Stimulated activated CD4-positive, alpha-beta T cell treated with anti-CD3 and anti-CD28 coated beads, Interleukin-1b, Interleukin-23, amount 100 ng/mL, for 1 hour (primary cell): ENCODE measurements at places on chromosomes 5 and 9.

DNA sequence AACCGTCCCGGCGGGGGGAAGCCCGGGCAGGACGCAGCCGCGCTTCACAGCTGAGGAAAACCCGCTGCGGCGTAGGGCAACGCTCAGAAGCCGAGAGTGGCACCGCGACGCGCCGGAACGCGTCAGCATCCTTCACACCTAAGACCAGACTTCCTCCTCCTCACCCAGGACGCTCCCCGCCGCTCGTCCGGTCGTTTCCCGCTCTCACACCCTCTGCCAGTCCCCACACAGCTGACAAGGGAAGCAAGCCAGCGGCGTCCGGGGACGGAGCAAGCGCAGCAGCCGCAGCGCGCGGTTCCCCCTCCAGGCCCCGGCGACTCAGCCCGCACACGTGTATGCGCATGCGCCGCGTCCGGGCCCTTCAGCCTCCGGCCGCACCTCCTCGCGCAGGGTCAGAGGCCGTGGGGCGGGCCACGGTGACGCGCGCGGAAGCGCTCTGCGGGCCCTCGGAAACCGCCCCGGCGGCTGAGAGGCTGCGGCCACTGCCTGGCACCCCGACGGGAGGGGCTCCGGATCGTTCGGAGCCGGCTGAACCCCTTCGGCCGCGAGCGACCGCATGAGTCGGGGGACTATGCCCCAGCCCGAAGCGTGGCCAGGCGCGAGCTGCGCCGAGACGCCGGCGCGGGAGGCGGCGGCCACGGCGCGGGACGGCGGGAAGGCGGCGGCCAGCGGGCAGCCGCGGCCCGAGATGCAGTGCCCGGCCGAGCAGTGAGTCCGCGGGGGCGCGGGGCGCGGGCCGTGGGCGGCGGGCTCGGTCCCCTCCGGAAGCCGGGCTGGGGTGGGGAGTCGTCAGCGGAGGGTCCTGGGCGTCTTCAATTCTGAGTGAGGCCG is at the start of gene OTULIN:
TSS of gene OTULIN (plus strand) at position 449 of the 831 bp plus-strand sequence. CDS start at position 557, 108 bp downstream.
- DNase-seq = peak; percentile 41

DNA sequence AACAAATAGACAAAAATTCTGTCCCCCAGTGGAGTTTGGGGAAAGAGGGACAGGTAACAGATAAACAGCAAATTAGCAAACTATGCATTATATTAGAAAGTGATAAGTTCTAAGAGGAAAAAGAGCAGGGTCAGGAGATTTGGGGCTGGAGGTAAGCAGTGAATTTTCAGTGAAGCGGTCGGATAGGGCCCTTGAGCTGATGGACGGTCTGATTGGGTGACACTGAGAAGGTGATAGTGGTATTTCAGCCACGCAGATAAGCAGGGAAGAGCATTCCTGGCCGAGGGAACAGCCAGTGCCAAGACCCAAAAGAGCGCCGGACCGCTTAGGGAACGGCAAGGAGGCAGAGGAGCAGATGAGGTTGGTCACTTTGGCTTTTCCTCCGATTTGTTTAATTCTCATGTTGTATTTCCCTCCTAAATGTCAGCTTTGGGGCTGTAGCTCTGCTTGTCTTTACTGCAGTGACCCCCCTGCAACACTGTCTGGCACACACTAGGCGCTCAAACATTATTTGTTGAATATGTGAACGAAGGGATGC is 1.1 kb upstream of the PTPN3 start:
- no peak for DNase-seq

GRCh38 chr9:129888293-129889121 is 53.2 kb downstream of the USP20 start:
- peak; percentile 79 for DNase-seq

GRCh38 chr9:72623156-72623555 is 101.7 kb downstream of the TMC1 start:
- no peak for DNase-seq

DNA sequence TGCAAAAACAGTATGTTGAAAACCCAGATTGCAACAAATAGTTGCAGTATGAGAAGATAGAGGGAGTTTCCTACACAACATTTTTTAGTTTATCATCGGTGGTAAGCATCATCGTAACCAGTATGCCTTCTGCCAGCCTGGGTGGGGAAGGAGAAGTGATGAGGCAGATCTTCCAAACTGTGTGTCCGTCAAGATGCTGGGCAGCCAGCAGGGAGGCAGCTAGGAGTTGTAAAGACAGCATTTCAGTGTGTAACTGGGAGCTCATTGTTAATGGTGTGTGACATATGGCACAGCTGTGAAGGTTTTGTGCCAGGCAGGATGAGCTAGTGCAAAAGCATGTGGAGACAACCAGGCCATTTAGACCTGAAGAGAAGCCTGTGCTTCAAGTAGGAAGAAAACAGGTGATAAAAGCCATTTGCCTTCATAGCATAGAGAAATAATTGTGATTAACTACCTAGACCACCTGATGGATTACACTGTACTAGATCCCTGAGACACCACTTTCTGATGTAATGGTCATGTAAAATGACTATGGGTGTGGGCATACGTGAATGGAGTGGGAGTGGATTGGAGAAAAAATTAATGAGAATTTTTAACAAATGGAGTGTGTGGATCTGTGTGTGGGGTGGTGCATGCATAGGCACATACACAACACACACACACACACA is 347.0 kb upstream of the ADAMTSL1 start:
- DNase-seq = no peak

GRCh38 chr9:93458712-93459111 is 5.3 kb upstream of the FAM120AOS start:
- DNase-seq = no peak

GRCh38 chr5:78300464-78301045 is 6.1 kb upstream of the AP3B1 start:
- no peak for DNase-seq

DNA sequence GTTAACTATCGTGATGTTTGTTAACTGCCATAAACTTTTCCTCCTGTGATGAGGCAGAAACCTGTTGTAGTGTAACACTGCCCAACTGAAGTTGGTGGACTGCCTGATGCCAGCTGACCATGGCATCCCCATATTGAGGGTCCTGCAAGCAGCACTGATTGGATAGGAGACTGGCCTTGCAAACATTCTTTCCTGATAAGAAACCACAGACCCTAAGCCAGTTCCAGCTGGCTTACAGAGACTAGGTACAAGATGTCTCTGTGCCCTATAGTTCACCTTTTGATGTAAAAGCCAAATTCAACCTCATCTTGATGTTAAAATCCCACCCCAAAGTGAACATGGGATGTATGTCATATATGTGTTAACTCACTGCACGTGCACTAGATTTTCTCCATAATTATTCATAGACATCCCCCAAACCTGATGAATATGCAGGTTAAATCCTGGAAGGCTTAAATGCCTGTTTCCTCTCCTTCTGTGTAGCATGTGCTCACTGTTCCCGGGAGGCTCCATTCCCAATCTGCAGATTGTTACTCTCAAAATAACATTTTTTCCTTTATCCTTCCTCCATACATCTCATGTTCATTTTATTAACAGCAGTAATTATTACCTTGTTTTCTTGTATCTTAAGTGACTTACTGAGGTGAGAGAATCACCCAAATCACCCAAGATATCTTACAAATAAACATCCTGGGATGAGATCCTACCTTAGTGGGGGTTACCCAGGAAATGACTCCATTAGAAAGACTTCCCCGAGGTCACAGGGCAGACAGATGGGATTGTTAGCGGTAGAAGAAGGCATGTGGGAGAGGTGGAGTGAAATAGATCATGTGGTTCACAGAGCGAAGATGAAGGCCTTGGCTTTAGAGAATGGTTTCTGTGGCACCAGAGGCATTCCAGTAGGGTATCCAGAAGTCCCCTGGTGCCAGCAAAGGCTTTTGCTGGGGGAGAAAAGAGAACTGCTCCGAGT is 566.7 kb downstream of the CCDC171 start:
- DNase-seq = no peak

DNA sequence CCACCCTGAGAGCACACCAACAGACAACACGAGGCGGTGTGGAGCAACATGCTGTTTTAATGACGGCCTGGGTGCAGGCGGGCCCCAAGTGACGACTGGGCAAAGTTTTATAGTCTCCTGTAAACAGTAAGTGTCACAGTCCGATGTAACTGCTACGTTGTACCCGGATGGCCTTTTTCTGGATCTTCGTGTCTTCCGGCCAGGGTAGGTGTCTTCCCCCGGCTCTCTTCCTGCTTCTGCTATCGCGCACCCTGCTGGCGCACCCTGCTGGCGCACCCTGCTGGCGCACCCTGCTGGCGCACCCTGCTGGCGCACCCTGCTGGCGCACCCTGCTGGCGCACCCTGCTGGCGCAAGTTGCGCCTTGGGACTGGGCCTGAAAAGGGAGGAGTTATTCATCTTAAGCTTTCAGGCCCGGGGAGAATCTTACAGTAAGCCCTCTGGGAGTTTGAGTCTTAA is 143.0 kb upstream of the TARS1 start:
- DNase-seq = no peak

DNA sequence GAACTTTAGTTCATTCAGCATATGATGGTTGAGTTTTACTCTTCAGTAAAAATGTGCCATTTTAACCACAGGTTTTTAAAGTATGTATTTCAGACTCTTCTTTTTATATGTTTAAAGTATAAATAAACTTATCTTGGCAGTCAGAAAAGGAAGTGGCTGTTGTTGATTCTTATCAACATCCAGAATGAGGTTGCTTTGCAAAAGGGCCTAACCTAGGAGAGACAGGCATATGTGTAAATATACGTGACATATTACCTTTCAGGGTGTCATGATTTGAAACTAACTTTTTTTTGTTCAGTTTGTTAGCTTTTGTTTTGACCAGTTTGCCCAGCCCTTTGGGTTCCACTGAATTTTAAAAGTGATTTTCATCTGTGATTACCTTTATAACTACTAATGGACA is 7.4 kb downstream of the SMARCA2 start:
- DNase-seq = no peak

DNA sequence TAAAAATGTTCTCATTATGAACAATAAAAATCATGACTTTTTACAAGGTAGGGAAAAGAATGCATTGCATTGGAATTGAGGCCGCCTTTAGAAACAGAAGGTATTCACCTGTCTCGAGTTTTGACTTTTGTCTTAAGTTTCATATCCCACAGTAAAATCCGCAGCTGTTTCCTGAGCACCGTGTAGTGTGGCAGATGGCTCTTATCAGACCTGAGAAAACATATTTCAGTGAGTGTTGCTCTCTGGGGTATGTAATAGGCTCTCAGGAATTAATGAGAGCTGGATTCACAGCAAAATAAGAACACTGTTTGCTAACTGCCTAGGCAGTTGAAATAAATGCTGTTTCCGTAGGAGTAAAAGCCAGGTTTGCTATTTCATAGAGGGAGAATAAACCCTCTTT is 221.4 kb downstream of the CFAP90 start:
- no peak for DNase-seq
